Cortex of kidney (tissue), 1 donor: ENCODE measurements at places on chromosomes 2 and 18.

DNA sequence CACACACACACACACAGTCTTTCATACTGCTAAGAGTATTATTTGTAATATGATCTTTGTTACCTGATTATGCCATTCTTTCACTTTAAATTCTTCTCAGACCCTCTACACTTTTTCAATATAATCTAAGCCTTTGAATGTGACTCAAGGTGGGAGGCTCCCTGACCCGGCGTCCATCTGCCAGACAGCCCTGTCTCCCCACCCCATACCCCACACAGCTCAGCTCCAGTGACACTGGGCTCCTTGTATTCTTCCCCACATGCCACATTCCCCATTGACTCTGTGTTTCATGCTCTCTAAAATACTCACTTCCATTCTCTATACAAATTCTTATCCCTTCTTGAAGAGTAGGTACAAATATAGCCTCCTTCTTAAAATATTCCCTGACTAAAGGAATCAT lies 442.2 kb downstream of the TGIF1 start:
- DNase-seq: no peak

- no peak for DNase-seq
These were observed 78.1 kb downstream of the IRS1 start for GRCh38 chr2:226721541-226721940.

DNA sequence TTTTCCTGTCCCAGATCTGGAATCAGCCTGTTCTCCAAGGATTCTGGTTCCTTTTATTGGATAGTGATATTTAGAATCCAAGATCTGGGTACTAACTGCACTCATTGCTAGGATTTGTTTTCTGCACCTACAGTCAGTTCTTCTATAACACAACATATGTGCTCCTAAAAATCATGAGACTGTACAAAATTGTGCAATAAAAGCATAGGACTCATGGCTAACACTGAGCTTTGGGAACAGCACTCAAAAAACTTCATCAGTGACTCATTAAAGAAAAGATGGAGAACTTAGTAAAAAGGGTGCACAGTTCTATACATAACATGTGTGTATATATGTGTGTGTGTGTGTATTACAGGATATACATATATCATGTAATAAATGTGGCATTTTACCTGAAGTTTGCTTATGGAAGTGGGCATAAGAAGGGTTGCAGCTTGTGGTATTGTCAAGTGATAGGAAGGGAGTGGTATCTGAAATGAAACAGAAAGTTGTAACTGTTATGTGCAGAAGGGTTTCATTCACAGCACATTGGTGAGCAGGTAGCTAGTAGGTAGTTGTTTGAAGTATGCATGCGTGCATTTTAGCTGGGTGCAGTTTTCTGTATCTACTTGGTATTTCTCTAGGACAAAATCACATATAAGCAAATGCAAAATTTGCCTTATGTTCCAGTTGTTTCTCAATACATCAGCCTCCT lies 5.9 kb upstream of the SCYGR2 start:
- no peak for DNase-seq

DNA sequence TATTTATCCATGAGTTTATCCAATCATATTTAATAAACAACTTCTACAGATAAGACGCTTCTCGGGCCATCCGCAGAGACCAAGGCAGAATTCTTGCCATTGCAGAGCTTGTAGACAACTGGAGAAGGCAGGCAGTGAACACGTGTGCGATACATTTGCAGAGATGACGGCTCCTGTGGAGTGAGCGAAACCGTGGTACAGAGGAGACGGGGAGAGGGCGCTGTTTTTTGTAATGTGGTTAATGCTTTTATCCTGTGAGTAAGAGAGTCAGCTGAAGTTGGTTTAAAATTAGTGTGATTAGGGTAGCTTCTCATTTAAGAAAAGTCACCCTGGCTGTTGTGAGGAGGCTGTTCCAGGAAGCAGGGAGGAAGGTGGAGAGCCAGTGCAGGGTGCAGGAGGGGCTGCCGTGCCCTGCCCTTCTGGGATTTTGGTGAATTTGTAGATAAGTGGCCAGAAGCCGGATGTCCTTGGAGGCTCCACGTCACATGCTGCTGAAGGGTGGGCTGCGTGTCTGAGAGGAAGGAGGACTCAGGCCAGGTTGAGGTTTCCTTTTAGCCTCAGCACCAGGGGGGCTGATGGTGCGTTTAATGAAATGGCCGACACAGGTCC lies 151.4 kb downstream of the SNTG2 start:
- no peak for DNase-seq

DNA sequence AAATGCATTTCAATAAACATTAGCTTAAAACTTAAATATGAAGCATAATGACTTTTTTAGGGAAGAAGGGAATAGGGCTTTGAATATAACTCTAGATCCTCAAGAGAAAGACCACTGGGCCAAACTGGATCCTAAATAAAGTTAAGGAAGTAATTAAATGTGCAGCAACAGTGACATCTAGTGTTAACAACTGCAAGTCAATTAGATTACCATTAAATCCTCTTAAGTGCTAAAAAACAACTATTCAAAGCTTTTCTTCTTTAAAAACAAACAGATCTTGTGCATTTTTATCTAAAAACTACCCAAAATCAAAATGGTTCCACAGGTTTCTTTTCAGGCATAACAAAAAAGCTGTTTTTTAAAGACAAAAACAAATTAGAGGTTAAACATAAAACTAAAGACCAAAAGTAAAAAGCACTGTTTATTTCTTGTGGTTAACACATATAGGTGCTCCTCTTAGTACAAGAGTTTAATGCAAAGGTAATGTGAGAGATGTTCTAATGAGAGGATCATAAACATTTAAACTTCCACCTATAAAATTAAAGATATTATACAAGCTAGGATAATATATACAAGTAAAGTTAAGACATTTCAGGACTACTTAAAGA lies 111.4 kb downstream of the THADA start:
- no peak for DNase-seq
